ENCODE measurements at places on chromosomes 2 and 18.
A peak's percentile ranks its signal among the peaks of the same experiment; 100 is the strongest.

GRCh38 chr18:71630696-71631095, 913.4 kb downstream of the CBLN2 start:
- DNase-seq = peak; percentile 1

DNA sequence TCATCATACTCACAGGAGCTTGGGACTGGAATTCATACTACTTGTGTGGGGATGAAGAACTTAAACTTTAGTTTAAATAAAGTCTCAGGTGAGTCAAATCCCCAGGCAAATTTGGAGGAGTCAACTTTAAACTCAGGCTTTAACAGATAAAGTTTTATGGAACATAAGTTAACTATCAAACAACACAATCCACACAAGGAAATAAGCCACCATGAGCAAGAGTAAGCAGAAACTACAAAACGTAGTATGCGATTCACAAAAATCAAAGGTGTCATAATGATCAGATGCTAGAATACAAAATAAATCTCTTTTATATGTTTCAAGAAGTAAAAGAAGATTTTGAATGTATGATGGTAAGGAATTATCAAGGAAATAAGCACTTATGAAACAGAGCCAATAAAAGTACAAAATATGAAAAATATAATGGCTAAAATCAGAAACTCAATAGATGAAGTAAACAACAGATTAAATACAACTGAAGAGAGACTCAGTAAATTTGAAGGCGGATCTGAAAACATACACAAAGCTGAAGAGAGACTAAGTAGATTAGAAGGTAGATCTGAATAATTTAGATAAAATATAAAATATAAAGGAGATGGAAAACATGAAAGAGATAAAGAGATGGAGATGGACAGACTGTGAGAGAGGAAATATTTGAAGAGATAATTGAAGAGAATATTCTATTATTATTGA, 97.5 kb upstream of the TWIST2 start:
- no peak for DNase-seq

DNA sequence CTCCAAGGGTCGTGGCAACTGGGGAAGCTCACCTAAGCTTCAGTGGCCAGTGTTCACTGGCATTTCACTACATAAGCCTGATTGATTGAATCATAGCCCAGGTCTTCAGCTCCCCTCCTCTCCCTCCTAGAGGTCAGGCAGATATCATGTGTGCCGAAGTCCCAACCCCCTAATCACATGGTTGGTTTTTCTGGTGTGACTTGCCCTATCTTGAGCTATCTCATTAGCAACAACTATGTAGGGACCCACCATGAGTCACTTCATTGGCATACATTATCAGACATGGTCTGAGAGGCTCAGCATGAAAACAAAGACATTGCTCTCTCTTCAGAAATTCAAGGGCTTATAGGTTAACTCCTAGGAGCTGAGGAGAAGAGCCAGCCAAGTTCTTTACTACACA, 76.8 kb downstream of the LYPD1 start:
- peak; percentile 12 for DNase-seq

GRCh38 chr18:78571831-78572347, 407.7 kb upstream of the SALL3 start:
- no peak for DNase-seq

DNA sequence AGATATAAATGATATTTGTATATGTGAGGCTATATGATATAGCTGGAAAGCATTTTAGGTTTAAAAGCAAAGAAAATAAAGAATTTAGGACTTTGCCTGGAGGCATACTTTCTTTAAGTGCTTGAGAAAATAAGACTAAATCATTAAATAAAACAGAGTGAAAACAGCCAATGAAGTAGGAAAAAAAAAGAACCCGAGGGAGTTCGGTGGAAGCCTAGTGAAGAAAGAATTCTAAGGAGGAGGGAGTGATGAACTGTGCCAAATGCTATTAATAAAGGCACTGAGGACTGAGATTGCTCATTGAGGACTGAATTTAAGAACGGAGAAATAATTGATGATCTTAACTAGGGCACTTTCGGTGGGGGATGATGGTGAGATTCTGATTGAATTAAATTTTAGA, 573.5 kb downstream of the DSC3 start:
- DNase-seq = no peak

- no peak for DNase-seq
Observed at GRCh38 chr2:200795028-200795440, 16.7 kb upstream of the BZW1 start.

GRCh38 chr2:72293620-72294019, 146.0 kb upstream of the CYP26B1 start:
- DNase-seq = peak; percentile 35

DNA sequence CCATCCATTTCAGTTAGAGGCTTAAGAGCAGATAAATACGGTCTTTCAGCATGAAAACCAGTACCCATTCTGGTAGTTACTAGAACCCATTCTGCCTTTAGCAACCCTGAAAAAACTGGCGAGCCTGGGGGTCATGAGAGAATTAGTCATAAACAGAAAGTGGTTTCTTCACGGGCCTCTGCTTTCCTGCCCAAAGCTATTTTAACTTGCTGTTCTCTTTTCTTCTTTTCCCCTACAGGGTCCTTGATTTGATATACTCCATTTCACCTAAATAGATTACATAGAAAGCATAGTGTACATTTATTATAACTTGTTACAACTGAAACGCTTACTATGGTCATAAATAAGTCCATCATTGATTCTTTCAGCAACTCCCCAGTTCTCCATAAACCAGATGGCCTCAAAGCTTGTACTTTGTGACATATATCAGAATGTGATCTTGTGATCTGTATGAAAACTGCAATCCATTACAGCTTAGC, 48.3 kb downstream of the WDFY1 start:
- no peak for DNase-seq

- no peak for DNase-seq
Observed at GRCh38 chr2:23464156-23464555, 79.2 kb downstream of the KLHL29 start.

GRCh38 chr2:12211326-12212175, 465.1 kb downstream of the LPIN1 start:
- no peak for DNase-seq

DNA sequence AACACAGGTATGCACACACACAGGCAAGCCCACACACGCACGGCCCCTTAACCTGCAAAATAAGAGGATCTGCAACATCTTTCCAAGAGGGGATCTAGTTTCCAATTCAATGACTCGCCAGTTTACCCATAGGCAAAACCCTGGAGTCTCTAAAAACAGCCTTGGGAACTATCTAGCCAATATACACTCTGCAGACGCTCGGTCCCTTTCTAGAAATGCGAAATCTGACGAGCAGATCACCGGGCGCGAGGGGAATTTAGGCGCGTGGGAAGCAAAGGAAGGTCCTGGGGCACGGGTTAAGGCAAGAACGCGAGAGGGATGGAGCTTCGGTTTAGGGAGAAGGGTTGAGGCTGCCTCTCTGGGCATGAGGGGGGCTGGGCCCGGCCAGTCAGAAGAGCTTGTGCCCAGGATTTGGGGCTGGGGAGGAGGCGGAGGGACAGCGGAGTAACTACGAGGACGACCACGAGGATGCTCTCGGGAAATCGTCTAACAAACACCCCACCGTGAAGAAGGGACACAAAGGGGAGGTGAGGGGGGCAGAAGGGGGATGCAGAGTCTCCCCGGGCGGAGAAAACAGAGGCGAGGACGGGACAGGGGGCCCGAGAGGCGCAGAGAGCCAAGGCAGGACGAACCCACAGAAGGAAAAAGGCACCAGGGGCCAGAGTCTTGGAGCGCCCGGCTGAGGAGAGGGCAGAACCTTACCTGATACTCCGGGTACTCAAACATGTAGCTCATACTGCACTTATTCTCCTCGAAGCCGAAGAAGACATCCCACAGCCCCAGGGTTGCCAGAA, 542 bp downstream of the PGAP1 start:
- DNase-seq = peak; percentile 19

Data from fibroblast of skin of right quadriceps (primary cell).